Activated CD4-positive, alpha-beta T cell treated with anti-CD3 and anti-CD28 coated beads for 36 hours (primary cell): ENCODE measurements at places on chromosomes 11 and 22.

- no peaks in the 10 kb centered on the region for H3K4me1 ChIP-seq
- H3K36me3 ChIP-seq, result no peaks in the 10 kb centered on the region
- H3K4me3 ChIP-seq, result no peak overlapping the region
- no peak overlapping the region for H3K27ac ChIP-seq
- DNase-seq, result no peak
Observed at GRCh38 chr11:132187386-132187785, 817.0 kb downstream of the NTM start.

GRCh38 chr11:8907116-8907515, 3.9 kb upstream of the AKIP1 start:
- peaks cover under 1% of the 10 kb centered on the region for H3K36me3 ChIP-seq
- peak overlapping the region; percentile 3 for H3K27ac ChIP-seq
- peaks cover 8% of the 10 kb centered on the region for H3K27me3 ChIP-seq
- peaks cover 30% of the 10 kb centered on the region for H3K4me1 ChIP-seq
- DNase-seq, result no peak
- H3K4me3 ChIP-seq, result no peak overlapping the region

DNA sequence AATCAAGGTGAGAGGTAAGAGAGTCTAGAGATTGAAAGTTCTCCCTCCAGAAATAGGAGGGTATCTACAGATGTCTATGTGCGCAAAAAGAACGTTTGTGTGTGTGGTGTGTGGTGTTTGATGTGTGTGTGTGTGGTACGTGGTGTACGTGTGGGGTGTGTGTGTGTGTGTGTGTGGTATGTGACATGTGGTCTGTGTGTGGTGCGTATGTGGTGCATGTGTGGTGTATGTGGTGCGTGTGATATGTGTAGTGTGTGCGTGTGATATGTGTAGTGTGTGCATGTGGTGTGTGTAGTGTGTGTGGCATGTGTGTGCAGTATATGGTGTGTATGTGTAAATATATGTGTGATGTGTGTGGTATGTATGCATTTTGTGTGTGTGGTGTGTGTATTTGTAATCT, 73.0 kb upstream of the LRRC4C start:
- H3K4me1 ChIP-seq, result no peaks in the 10 kb centered on the region
- H3K27me3 ChIP-seq, result no peaks in the 10 kb centered on the region
- no peak overlapping the region for H3K27ac ChIP-seq
- no peak for DNase-seq

DNA sequence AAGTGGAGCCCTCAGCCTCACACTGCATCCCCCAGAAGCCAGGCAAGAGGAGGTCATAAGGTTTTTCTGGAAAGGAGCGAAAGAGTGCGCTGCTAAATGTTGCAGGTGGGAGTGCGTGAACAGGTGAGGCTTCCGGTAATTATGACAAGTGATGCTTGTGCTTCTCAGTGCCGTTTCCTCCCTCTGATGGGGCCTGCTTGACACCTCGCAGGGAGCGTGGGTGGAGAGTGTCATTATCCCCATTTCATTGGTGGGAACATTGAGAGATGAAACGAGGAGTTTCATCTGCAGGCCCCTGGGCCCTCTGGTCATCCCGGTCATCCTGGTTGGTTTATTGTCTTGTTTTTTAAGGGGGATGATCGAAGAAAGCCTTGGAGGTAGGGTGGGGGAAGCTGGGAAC, 57.5 kb downstream of the BCR start:
- DNase-seq, result peak; percentile 79
- peaks cover 87% of the 10 kb centered on the region for H3K4me1 ChIP-seq
- H3K4me3 ChIP-seq, result peak overlapping the region; percentile 47
- H3K27me3 ChIP-seq, result no peaks in the 10 kb centered on the region
- H3K27ac ChIP-seq, result peak overlapping the region; percentile 86

- H3K4me1 ChIP-seq, result no peaks in the 10 kb centered on the region
- no peak overlapping the region for H3K4me3 ChIP-seq
- H3K27ac ChIP-seq, result no peak overlapping the region
- no peak for DNase-seq
- H3K36me3 ChIP-seq, result no peaks in the 10 kb centered on the region
- H3K27me3 ChIP-seq, result no peaks in the 10 kb centered on the region
Observed at GRCh38 chr11:110778343-110778742, 66.1 kb upstream of the ARHGAP20 start.

- no peak for DNase-seq
- no peak overlapping the region for H3K27ac ChIP-seq
- H3K36me3 ChIP-seq, result no peaks in the 10 kb centered on the region
- H3K4me3 ChIP-seq, result no peak overlapping the region
- peaks cover 4% of the 10 kb centered on the region for H3K27me3 ChIP-seq
Observed at GRCh38 chr22:44425694-44426045, 72.4 kb downstream of the RTL6 start.

DNA sequence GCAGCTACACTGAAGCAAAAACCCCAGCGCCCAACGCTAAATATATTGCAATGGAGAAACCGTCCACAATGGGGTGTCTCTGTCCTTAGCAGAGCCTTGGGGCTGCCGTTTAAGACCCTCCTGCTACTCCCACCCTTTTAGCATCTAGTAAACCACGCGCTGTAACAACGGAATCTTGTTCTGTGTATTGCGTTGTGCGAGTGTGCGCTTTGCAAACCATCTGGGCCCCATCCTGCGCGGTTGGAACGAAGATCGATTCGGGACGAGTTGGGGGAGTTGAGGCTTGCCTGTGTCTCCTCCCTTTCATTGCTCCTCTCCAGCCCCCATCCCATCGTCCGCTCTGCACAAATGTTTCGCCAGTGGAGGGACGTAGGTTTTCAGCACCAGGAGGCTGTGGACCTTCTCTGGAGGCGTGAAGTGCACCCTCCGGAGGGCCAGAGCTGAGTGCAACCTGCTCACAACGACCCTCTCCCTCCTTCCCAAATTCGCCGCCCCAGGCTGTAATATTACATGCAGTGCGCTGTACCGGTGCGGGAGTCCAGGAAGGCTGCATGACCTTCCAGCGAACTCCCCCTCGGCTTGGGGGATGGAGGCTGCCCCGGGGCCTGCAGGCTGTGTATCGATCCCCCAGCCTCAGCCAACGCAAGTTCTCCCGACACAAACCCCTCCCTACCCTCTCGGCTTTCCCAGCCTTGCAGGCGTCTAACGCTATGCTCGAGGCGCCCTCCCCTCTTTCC, 1.6 kb upstream of the KMT2A start:
- H3K27ac ChIP-seq, result peak overlapping the region; percentile 91
- H3K36me3 ChIP-seq, result peaks cover 10% of the 10 kb centered on the region
- peak; percentile 70 for DNase-seq

GRCh38 chr11:103222806-103223205, 113.6 kb downstream of the DYNC2H1 start:
- H3K27ac ChIP-seq, result no peak overlapping the region
- no peak overlapping the region for H3K4me3 ChIP-seq
- no peaks in the 10 kb centered on the region for H3K27me3 ChIP-seq

- no peaks in the 10 kb centered on the region for H3K36me3 ChIP-seq
- H3K4me1 ChIP-seq, result no peaks in the 10 kb centered on the region
- no peak overlapping the region for H3K27ac ChIP-seq
Observed at GRCh38 chr11:123704341-123704740, 37.1 kb downstream of the ZNF202 start.

DNA sequence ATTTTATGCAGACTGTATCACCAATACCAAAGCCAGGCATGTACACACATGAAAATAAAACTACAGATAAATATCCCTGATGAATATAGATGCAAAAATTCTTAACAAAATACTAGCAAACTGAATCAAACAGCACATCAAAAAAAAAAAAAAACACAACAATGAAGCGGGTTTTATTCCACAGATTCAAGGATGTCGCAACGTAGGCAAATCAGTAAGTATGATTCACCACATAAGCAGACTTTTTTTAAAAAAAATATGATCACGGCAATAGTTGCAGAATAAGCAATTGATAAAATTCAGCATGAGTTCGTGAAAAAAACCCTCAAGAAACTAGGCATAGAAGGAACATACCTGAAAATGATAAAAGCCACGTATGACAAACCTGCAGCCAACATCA, 21.3 kb downstream of the OR51F1 start:
- H3K4me3 ChIP-seq, result no peak overlapping the region
- H3K36me3 ChIP-seq, result no peaks in the 10 kb centered on the region
- peaks cover 15% of the 10 kb centered on the region for H3K27me3 ChIP-seq
- no peak overlapping the region for H3K27ac ChIP-seq
- DNase-seq, result no peak

DNA sequence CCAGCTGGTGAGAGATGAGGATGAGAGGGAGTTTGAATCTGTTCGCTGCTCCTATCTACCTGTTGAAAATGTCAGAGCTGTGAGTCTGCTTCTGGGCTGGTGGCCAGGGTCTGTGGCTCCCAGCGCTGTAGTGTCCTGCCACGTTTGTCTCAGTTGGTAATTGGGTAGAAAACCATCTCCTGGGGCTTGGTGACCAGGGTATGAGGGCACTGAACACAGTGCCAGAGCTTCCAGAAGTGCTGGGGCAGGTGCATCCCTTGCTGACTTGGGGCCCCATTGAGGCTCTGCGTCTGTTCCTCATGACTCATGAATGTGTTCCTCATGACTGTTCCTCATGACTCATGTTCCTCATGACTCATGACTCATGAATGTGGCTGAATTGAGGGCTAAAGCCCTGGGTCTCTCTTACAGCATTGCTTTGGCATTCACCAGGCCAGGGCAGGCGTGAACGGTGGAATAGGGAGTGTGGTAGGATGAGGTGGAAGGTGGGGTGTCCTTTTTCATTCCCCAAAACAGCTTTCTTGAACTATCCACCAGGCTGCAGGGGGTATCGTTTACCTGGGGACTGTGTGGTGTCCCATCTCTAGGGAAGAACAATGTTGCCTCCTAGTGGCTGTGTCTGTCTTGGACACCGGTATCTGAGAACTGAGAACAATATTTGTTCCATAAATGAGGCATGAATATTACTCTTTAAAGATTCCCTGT, 139.5 kb downstream of the COMMD9 start:
- H3K4me1 ChIP-seq, result peaks cover 16% of the 10 kb centered on the region
- peaks cover 13% of the 10 kb centered on the region for H3K27me3 ChIP-seq
- H3K36me3 ChIP-seq, result no peaks in the 10 kb centered on the region
- H3K4me3 ChIP-seq, result no peak overlapping the region

DNA sequence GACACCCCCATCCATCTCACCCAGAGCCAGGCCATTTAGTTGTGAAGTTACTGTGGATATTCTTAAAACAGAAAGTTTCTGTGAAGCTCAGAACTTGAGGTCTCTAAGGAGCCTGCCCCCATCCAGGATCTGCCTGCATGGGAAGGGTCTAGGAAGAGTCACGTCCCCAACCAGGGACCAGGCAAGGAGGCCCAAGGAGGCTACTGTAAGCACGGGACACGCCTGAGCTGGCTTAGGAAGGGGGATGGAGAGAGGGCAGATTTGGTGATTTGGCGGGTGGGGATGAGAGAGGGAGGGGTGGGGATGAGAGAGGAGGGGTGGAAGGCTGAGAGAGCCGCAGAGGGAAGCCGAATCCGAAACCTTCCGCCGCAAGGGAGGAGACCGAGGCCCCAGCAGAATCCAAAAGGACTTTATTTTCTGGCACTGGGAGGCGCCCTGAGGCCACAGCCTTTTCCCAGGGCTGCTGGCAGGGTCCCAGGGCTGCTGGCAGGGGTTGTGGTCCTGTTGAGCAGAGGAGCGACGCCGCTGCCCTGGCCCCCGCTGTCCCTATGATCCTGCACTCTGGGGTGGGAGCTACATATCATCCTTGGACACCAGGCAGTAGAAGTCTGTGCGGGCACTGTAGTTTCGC, 9.4 kb downstream of the SIGIRR start:
- H3K4me1 ChIP-seq, result peaks cover 5% of the 10 kb centered on the region
- no peaks in the 10 kb centered on the region for H3K27me3 ChIP-seq
- peak overlapping the region; percentile 18 for H3K4me3 ChIP-seq
- DNase-seq, result no peak

- H3K36me3 ChIP-seq, result no peaks in the 10 kb centered on the region
- no peak overlapping the region for H3K4me3 ChIP-seq
- H3K27me3 ChIP-seq, result peaks cover 4% of the 10 kb centered on the region
- no peaks in the 10 kb centered on the region for H3K4me1 ChIP-seq
Observed at GRCh38 chr11:128949791-128950454, 7.3 kb upstream of the TP53AIP1 start.
